ENCODE measurements at places on chromosomes 6 and 20.

DNA sequence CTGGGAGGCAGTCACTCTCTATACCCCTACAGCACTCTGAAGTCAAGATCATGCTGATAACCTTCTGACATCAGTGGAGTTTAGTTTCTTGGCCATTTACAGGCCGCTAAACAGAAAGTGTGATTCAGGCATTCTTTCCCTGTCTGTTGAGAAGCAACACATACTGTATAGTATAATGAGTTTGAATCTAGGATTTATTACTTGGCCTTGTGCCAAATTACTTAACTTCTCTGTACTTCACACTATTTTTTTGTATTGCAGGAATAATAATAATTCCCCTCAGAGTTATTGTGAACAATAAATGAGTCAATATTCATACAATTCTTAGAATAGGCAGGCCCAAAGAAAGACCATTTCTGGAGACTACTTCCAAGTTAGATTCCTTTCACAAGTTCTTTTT is 4.1 kb downstream of the ZNF391 start:
- no peak for DNase-seq

GRCh38 chr20:17953935-17954334 is 14.7 kb downstream of the SNX5 start:
- no peak for DNase-seq

DNA sequence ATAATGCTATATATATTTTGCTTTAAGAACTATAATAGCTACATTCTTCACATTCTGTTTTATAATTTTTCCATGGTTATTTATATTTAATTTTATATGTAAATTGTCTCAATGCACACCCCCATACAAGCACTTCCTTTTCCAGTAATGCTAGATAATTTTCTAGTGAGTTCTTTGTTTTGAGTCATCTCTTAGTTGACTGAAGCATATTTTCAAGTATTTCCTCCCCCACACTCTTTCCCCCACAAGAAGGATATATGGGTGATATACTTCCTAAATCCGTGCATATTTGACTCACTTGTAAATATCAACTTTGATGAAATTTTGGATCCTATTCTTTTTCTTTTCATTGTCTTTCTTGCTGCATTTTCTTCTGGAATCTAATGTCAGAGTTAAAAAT is 82.1 kb upstream of the SRSF6 start:
- no peak for DNase-seq

- no peak for DNase-seq
Observed at GRCh38 chr6:158954753-158955152, 45.2 kb downstream of the RSPH3 start.

DNA sequence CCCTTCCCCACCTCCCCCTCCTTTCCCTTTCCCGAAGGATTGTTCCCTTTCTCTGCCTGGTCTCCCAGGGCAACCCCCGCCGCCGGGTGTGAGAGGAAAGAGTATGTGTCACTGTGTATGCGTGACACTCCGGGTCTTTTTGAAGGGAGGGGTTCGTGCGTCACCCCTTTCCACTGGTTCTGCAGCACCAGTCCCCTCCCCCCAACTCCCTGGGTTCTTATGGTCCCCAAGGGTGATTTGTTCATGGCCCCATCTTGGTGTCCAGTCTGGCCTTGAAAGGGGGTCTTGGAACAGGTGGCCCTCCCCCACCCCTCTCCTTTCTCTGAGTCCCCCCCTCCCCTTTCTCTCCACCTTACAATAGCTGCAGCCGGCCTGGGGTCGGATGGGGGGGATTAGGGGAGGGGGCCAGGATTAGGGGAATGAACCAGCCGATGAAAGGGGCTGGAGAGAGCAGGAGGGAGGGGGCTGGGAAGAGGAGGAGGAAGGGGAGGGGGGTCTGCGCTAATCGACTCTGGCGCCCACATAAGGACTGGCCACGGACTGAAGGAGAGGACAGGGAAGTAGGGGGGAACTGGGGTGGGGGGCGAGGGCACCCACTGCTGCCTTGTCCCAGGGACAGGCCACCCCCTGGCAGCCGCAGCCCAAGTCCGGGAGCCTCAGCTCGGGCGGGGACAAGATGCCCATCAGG is 1.3 kb upstream of the RING1 start:
- DNase-seq, result no peak

GRCh38 chr6:41215777-41216176 is 12.4 kb upstream of the TREML4 start:
- no peak for DNase-seq

DNA sequence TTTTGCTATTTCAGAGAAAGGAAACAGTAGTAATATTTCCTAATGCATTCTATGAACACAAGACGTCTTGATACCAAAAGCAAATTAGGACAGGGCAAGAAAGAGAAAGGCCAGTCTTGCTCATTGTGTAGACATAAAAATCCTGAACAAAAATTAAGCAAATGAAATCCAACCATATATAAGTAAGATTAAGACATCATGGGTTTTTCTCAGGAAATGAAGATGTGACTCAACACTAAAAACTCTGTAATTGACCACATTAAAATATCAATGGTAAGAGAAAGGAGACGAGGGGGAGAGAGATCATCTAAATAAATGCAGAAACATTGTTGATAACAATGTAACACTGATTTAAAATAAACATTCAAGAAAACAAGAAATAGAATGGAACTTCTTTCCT is 205.4 kb downstream of the SOD2 start:
- no peak for DNase-seq
